Fibroblast of the aortic adventitia (primary cell): ENCODE measurements at places on chromosomes 11 and 22.

- DNase-seq = no peak
Measured at GRCh38 chr11:2913776-2914175, 15.4 kb downstream of the PHLDA2 start.

DNA sequence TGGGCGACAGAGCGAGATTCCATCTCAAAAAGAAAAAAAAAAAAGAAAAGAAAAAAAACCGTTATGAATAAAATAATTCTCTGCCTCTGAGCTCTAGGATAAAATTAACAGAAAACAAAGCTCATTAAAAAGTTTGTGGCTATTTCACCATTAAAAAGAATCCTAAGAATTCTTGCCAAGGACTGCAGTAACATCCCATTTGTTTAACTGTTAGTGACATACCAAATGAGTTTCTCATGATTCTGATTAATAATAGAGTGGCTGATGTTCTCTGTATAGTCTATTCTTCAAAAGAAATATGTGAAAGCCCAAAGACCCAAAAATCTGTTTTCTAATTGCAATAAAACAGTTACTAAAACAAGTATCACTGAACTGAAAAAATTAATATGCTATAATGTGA, 19.7 kb downstream of the CLNS1A start:
- DNase-seq = no peak

GRCh38 chr22:22673628-22674027, 29.2 kb downstream of the GGTLC2 start:
- no peak for DNase-seq

- peak; percentile 10 for DNase-seq
Measured at GRCh38 chr11:85182441-85183387, 444.4 kb downstream of the DLG2 start.
